Right lung (tissue), 10 donors: ENCODE measurements at places on chromosomes 12 and 14.

- no peak for DNase-seq
Measured at GRCh38 chr12:48054955-48055821, 50.7 kb downstream of the SENP1 start.

DNA sequence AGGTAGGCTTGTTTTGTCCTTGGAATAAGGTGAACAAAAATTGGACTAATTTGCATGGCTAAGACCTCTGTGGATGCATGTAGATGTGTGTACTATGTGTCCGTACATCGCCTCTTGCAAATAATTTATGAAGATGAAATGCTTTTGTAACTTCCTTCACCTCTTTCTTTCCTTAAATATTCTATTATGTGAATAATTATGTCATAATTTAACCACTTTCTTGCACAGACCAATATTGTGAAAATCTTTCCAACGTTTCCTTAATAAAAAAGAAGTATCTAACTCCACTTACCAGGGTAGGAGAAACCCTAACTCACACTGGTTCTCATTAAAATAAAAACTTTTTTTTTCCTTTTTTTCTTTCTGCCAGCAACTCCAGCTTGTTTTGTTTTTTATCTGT is 4.0 kb downstream of the NANOG start:
- DNase-seq: no peak

GRCh38 chr12:131380965-131381705 is 329.8 kb upstream of the SFSWAP start:
- no peak for DNase-seq

DNA sequence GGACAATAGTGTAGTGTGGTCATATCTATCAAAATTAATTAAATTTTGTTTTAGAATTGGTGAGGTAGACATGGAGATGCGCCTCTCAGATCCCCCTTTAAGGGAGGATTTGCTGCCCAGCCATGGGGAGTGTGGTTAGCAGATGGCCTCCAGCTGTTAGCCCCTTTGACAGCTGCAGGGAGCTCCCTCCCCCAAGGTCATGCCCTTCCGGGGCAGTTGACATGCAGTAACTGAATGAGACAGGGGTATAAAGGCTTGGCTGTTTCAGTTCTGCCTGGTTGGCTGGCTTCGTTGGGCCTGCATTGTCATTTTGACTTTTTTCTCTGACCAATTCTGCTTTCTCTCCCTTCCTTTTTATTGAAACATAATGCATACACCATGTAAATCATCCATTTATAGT is 291.5 kb upstream of the SRRM4 start:
- no peak for DNase-seq

- no peak for DNase-seq
Measured at GRCh38 chr14:52835122-52835903, 43.9 kb upstream of the GNPNAT1 start.

DNA sequence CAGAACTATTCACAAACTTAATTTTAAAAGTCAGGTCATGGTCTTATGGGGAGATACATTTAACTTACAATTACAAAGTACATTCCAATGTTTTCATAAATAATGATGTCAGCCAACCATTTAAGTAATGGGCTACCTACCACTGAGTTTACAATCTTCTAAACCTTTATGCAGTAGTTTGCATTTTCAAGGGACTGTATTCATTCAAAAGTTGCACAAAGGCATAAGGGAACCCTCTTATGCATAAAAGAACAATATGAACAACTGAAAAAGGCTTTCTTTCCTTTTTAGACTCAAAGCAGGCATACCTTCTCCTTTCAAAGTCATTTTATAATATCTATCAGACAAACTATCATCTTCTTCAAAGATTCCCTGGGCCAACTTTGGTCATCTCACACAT is 230.2 kb downstream of the SLC2A13 start:
- no peak for DNase-seq

GRCh38 chr12:52600475-52600874 is 788 bp downstream of the KRT72 start:
- DNase-seq: no peak

DNA sequence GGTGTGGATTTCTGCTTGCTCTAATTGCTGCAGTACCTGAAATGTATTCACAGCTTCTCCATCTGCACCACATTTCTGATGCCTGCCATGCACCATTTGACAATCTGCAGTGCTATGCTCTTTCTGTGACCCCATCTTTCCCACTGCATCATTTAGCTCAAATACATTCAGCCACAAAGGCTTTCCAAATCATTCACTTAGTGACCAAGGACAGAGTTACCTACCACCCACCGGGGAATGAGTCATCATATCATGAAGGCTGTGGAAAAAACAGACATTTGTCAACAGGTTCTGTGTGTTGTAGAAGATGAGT is 465.5 kb upstream of the ATP2B1 start:
- no peak for DNase-seq

- DNase-seq: no peak
Measured at GRCh38 chr14:38554026-38554425, 298.1 kb upstream of the CLEC14A start.

DNA sequence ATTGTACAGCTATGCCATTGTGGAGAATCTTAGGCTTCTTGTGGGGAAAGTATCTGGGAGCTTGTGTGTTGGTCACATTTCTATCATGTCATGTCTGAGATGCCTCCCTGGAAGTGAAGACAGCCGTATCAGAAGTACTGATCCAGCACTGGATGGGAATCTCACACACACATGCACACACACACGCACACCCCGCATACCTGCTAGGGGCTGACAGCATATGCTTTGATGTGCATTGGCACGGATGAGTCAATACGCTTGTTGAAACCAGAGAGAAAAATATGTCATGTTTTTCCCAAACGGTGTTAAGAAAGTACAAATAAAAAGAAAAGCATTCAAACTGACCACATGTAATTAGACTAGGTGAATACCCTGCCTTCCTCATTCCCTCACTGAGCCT is 260.8 kb downstream of the KTN1 start:
- no peak for DNase-seq
